Left renal cortex interstitium (tissue), 4 donors: ENCODE measurements at places on chromosomes 6 and 20.

DNA sequence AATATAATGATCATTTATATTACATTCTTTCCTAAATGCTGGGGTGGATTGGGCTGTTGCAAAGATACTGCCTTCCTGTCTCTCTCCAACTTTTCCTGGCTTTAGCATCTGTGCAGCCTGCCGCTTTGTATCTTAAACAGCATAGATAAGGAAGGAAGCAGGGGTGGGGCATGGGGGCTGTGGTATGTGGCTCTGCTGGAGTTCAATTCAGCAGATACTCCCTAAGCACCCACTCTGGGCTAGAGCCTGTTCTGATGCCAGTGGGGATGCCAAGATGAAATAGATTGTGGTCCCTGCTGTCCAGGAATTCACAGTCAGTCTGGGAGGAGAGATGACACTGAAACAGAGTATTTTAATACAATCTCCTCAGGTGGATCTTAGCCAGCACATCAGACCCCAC, 56.8 kb downstream of the EIF2S2 start:
- DNase-seq = no peak

DNA sequence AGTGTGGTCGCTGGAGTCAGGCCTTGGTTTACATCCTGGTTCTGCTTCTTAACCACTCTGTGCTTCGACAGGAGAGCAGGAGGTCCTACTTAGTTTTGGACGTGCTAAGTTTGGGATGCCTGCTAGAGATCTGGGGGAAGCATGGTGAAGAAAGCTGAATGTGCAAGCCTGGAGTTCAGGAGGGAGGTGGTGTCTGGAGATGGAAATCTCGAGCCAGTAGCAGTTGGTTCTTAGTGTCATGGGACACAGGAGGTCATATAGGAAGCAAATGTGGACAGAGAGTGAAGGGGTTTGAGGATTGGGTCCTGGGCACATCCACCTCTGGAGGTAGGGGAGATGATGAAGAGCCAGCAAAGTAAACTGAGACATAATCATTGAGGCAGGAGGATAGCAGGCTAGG, 131.4 kb downstream of the SYCP2 start:
- no peak for DNase-seq

GRCh38 chr6:125842091-125842626, 51.4 kb downstream of the NCOA7 start:
- no peak for DNase-seq

GRCh38 chr6:158014505-158015187, 33.0 kb downstream of the SYNJ2 start:
- no peak for DNase-seq

GRCh38 chr6:37653933-37654565, 43.6 kb downstream of the MDGA1 start:
- no peak for DNase-seq

- DNase-seq = no peak
Observed at GRCh38 chr6:21133901-21134300, 459.6 kb upstream of the SOX4 start.

GRCh38 chr6:14811775-14812428, 434.0 kb upstream of the JARID2 start:
- DNase-seq = no peak

DNA sequence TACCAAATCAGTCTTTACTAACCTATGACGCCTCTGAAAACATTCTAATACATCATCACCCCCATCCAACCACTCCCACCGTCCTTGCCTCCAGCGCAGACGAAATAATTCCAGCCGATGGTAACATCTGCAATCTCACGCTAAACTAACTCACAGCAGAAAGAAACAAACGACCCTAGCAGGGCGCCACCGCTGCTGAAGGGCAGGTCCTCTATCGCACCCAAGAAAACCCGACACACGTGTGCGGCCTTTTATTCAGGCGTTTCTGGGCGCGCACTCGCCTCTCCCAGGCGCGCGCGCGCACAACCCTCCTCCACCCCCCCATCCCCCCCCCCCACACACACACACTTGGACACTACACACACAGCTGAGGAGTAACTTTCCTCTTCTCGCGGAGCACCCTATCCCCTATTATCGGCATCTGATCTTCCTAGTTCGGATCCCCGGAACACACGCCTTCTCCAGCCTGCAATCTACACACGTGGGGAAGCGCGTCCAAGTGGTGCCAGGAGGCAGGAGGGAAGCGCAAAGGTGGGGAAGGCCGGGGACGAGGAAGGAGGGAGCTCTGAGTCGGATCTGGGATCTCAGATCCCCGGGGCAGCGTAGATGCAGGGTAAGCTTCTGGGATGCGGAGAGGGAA, 1.4 kb downstream of the GFOD1 start:
- no peak for DNase-seq

DNA sequence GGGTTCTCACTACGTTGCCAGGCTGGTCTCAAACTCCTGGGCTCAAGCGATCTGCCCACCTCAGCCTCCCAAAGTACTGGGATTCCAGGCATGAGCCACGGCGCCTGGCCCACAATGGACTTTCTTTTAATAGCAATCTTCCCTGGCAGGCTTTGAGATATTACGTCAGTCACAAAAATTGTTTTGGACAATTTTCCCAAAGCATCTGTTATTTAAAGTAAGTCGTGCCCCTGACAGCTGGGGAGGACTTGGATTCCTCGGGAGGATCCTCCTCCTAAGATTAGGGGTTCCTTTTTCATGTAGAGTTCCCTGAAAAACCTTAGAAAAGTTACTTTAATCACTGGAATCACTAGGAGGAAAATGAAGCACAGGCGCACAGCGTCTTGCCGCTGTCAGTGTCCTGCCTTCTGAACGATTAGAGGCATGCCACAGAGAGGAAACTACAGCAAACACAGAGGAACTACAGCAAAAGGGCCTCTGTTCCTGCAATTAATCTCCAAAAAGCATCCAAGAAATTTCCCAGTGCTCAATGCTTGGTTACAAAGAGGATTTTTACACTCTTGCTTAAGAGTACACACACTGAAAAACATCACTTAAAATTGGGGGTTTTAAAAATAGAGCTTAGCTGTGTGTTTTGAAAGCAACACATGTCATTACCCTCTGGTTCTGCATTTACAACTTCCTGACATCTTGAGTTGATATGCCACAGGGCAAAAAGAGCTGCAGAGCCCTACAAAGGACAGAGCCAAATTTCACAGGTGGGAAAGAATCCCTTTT, 4.5 kb downstream of the ACSS1 start:
- no peak for DNase-seq

DNA sequence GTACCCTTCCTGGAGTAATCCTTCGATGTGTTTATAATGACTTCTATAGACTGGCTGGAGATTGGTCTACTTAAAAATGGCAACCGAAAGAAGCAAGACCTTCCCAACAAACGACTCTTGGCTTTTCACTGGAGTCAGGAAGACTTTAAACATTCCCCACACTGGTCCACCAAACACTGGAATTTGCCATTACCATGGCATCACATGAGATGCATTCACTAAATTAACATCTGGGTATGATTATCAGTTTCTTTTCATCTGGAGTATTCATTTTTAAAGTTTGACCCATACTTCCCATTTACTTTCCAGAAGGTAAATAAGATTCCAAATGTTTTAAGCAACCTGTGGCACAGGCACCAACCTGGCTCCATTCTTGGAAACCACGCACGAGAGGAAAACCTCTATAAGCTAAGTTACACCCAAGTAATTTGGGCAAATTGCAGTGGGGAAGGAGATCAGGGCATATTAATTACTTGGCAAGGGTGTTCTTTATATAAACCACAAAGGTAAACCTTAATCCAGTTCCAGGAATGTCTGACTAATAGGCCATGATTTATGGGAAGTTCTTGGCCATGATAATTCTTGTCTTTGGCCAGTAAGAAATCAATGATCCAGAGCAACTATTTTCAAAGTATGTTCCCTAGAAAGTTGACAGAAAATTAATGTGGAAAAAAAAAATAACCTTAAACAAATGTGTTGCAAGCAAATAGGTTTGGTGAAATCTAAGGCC, 190.0 kb upstream of the COL21A1 start:
- DNase-seq = no peak

GRCh38 chr6:35392773-35393672, 50.7 kb downstream of the PPARD start:
- DNase-seq = no peak

- DNase-seq = no peak
Observed at GRCh38 chr20:59770270-59770669, 163.2 kb downstream of the SYCP2 start.

DNA sequence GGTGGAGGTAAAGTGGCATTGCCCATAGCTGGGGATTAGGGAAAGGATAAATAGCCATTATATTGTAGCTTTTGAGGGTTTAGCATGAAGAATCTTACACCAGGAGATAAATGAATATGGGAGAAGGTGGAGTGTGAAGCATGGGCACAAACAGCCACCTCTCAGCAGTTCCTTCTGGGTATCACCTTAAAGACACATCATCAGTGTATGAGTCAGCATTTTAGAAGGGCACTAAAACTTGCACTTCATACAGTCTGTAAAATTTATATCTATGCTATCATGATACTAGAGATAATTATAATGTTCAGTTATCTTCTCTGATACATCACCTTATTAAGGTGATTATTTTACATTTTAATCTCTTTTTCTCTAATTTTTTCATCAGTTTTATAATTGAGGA, 25.3 kb downstream of the SLC35A1 start:
- DNase-seq = no peak

- no peak for DNase-seq
Observed at GRCh38 chr6:125375821-125376220, 74.1 kb upstream of the HDDC2 start.

DNA sequence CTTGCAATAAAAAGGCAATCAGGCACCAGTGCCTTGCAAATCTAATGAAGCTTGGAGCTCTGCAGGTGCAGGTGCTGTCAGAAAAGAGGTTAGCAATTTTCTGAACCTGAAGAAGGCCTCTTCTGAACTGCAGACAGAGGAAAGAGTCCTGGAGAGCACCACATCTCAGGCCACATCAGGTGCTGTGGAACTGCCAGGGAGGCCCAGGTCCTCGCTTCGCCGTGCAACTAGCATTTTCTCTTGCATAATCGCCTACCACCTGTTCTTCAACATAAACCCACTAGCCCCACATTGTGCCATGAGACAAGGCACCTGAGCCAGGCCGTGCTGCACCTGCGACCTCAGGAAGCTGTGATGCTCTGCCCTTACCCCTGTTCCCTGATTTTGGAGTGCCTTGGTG, 187.6 kb downstream of the DTNBP1 start:
- no peak for DNase-seq

DNA sequence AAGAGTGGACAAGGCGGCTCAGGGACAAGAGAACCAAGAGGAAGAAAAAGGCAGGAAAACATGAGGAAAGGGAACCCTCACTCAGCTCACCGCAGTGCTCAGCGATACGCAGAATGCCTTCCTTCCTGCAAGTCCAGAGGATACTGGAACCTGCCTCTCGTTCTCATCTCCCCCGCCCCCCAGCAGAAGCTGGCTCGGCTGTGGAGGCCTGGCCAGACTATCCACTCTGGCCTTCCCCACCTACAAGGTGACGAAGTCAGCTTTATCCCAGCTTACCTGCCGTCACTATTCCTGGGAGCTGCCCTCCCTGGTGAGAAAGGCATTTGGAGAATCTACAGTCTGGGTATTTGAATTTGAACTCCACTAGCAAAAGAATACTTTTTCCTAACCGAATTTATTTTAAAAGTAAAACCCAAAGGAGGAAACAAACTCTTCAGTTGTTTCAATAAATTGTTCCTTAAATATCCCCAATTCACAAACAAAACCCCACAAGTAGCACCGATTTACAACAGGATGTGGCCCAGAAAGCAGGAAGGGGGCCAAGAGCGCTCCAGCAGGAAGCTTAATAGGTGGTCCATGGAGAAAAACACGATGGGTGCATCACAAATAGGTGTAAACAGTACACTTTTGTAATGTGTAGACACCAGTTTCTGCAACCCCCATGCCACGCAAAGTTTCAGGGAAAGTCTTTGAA, 2.1 kb upstream of the DIDO1 start:
- DNase-seq = no peak

GRCh38 chr6:17600527-17601385, 654 bp downstream of the FAM8A1 start:
- peak; percentile 35 for DNase-seq

- no peak for DNase-seq
Observed at GRCh38 chr6:80962382-80962781, 790.1 kb downstream of the TENT5A start.

DNA sequence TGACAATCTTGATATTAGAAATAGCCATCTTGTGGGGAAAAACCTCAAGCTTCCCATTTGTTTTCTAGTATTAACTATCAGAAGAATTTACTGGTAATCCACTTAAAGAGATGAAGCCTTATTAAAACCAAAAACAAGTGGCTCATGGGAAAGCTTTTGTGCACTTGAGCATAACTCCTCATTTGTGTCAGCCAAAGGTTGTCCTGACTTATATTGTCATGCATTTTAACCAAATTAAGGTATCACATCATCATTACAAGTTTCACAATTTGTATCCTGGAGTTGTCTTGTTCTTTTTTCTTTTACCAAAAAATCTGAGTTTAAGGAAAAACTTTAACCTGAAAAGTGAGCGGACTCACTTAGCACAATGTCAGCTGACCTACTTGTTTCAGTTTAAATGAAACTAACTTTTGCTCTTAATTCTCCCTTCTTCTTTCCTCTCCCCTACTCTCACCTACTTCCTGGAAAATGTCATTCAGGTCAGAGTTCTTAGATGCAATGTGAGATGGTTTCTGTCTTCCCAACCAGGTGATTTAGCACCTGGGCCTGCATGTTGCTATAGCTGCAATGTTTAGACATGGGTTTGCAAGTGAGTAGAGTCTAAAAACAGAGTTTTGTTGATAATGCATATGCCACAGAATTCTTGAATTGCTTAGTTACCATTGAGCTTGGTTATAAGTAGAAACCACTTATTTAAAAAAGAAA, 82.8 kb downstream of the TNFAIP3 start:
- no peak for DNase-seq

DNA sequence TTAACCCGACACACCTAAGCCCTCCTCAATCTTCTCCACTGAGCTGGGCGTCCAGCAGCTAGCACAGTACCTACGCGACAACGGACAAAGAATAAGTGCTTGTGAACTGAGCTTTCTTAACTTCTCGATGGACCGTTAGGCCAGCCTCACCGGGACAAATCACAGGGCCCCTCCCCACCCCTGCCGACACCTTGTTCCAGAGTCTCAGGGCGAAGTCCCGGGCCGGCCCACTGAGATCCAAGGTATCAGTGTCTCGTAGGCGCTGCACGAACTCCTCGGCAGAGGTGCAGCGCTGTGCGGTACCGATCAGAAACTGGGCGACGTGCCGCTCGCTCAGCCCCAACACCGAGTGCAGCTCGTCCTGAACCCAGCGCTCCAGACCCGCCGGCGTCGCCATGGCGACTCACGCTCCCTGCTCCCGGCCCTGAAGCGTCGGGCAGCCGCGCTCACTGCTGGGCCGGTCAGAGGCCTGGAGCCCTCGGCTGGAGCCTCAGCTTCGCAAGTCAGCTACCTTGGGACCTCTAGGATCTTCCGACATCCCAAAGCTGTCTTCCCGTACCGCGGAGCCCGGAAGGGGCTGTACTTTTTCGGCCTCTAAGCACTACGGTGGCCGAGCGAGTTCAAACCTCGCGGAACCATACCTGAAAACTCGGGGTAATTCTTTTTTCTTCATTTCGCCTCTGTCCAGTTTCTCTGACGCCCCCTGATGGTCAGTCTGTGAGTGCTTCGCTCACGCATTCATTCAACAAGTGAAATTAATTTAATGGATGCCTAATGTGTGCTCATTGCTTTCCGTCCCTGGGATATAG, at the start of gene DHX16:
TSS of gene DHX16 (minus strand) at position 562 of the 809 bp plus-strand sequence. CDS start at position 397, 165 bp downstream.
- peak; percentile 99 for DNase-seq
